Non-pigmented ciliary epithelial cell (primary cell): ENCODE measurements at places on chromosomes 11 and 22.

GRCh38 chr22:41444360-41445128 is 2.1 kb downstream of the TOB2 start:
- DNase-seq, result peak; percentile 87

DNA sequence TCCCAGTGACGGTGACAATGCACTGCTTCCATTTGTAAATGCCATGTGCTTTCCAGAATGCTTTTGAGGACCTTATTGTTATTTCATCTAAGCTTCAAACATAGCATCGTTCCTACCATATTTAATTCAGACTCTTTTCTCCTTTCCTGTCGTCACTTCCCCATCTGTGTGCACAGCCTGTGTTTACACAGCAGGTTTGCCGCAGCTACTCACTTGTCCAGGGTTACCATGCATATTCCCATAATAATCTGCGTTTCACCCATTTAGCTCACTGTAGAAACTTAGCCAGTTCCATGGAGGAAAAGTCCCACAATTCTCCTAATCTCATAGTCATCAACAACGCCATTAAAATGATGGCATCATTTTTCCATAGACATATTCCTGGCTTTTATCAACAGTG is 48.0 kb downstream of the FLI1 start:
- no peak for DNase-seq

DNA sequence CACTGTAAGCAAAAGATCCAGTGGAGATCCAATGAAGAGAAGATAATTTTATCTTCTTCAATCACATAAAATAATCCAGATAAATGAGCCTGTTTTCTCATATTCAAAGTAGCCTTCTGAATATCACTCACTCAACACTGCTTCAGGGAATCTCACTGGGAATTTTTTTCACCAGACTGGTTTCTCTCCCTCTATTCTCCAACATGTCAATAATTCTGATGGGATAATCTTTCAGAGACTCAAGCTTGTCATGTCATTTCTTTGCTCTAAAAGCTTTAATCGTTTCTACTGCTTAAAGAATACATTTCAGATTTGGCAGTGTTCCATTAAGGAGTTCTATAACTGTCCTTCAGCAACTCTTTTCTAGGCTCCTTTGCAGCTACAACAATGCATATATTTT is 16.3 kb downstream of the CNTN5 start:
- no peak for DNase-seq

DNA sequence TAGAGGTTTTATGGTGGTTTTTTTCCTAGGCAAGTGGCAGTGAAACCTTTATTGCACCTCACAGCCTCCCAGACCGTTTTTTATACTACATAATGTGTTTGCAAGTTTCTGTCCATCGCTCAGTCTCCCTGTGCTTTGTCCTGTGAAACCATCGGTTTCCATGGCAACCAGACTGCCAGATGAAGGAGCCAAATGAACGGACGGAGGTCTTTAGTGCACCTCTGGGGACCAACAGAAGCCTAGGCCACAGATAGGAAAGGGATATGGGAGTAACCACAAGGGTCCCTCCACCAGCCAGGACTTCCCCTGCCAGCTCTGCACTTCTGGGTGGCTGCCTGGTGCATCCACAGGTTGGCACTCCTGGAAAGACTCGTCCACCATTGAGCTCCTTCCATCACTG is 165.0 kb downstream of the CHST1 start:
- DNase-seq, result no peak

DNA sequence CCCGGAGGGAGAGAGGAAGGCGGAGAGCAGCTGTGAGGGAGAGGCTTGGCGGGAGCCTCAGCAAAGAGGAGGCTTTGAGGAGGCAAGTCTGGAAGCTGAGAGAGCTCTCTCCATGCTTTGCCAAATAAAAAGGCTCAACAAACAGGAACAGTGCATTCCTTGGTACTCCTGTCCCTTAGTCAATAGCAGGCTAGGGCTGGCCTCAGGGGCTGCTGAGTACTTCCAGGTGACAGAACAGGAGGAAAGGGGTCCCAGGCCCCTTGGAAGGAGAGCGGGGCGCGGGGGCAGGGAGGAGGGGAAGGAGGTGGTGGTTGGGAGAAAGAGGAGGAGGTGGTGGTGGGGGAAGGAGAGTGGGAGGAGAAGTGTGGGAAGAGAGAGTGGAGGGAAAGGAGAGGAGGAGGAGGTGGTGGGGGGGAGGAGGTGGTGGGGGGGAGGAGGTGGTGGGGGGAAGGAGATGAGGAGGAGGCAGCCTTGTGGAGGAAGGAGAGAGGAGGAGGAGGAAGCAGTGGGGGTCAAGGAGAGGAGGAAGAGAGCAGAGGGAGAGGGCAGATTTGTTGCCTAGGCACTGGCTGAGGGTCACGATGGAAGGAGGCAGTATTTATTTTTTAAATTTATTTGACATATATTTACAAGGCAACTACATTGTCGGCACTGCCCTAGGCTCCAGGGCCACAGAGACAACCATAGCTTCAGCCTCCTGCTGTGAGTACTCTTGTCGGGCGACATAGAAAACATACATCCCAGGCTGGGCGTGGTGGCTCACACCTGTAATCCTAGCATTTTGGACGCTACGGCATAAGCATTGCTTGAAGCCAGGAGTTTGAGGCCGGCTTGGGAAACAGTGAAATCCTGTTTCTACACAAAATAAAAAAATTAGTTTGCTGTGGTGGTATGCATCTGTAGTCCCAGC is 74.2 kb upstream of the ZBED5 start:
- no peak for DNase-seq
